PC-3 (cell line): ENCODE measurements at places on chromosomes 4 and X. TPM values are rescaled to one million over a fixed set of nuclear protein-coding genes. Genes with fewer than 3 reads are reported as not detected.

DNA sequence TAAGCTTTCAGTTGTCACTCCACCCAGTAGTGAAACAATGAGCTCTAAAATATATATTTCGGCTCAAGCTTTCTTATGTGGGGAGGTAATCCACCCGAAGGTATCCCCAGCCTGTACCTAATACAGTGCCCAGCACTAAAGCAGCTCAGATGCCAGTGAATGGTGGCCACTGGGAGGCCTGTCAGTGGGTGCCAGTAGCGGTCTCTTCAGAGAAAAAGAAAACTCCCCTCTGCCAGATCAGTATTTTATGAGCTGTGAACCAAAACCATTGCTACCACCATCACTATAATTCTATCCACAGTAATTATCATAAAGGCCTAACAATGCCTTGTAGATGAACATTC is 835 bp upstream of the NFKB1 start:
- no peaks in the 10 kb centered on the region for H3K36me3 ChIP-seq
- H3K4me3 ChIP-seq: peak overlapping the region; percentile 64
- no peak for DNase-seq

GRCh38 chrX:121666171-121666570 is 618.8 kb downstream of the GLUD2 start:
- H3K4me3 ChIP-seq: no peak overlapping the region
- no peaks in the 10 kb centered on the region for H3K27me3 ChIP-seq
- H3K27ac ChIP-seq: no peak overlapping the region
- no peaks in the 10 kb centered on the region for H3K36me3 ChIP-seq

ASB12 gene
- not detected in 2 replicates for total RNA-seq

HADH gene
- total RNA-seq: 10.8 and 17.5 TPM in 2 replicates

DNA sequence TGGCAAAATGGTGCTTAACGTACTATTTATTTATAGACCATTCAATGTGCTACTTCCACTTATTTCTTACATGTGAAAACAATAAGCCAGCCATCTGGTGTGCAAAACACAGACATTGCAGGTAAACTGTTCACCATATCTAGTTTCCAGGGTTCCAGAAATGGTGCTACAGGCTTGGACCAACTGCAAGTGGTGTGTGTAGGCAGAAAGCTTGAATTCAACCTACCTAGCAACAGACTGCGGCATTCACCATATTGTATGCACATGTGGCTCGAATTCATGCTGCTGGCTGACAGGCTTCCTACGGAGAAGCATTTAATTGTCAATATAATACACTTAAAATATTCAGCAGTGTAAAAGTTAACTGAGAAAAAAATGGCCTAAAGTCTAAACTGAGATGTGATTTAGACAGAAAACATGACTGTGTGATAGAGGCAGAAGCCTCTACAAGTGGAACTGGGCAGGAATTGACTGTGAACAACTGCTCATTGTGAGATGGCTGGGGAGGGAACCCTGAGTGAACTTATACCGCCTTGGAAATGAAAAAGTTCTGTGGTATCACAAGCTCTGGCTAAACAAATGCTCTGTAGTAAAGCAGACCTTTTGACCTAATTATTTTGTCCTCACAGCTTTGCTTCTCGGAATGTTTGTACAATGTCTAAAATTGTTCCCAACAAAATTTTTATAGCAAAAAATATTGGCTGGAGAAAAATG is 434.7 kb downstream of the GRIA2 start:
- H3K4me1 ChIP-seq: no peaks in the 10 kb centered on the region
- H3K4me3 ChIP-seq: no peak overlapping the region
- H3K27me3 ChIP-seq: no peaks in the 10 kb centered on the region
- H3K36me3 ChIP-seq: no peaks in the 10 kb centered on the region
- no peak overlapping the region for H3K27ac ChIP-seq

DNA sequence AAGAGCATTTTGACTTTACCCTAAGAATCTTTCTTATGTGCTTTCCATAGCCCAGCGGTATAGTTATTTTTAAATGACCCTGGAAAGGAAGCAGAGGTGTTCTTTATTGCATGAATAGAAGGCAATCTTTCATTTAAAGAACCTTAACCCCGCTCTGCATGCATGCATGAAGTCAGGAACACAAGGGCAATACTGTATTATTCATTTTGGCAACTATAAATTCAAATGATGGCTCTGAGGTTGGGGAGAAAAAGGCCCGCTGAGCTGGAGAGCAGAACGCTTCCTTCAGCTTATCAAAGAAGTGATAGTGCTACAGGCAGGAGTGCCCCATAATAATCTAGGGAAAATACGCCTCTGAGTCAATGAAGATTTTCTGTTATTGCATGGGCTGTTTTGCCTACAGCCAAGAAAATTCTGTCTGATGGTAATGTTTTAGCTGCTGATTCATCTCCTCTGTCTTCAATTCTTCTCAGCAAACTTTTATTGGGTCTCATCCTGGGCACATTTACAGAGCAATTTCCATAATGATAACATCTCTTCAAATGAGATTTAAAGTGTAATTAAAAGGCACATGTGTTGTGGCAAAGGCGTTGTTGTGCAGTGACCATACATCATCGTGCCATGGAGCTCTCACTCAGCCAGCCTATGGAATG is 452.2 kb upstream of the FTHL17 start:
- H3K4me3 ChIP-seq: no peak overlapping the region
- DNase-seq: no peak
- no peaks in the 10 kb centered on the region for H3K4me1 ChIP-seq
- no peaks in the 10 kb centered on the region for H3K36me3 ChIP-seq
- H3K27me3 ChIP-seq: no peaks in the 10 kb centered on the region
- no peak overlapping the region for H3K27ac ChIP-seq

- peaks cover 13% of the 10 kb centered on the region for H3K4me1 ChIP-seq
- no peak overlapping the region for H3K4me3 ChIP-seq
- no peak for DNase-seq
- H3K36me3 ChIP-seq: no peaks in the 10 kb centered on the region
- H3K27ac ChIP-seq: no peak overlapping the region
Measured at GRCh38 chrX:11337292-11338009, 44.2 kb downstream of the AMELX start.

DNA sequence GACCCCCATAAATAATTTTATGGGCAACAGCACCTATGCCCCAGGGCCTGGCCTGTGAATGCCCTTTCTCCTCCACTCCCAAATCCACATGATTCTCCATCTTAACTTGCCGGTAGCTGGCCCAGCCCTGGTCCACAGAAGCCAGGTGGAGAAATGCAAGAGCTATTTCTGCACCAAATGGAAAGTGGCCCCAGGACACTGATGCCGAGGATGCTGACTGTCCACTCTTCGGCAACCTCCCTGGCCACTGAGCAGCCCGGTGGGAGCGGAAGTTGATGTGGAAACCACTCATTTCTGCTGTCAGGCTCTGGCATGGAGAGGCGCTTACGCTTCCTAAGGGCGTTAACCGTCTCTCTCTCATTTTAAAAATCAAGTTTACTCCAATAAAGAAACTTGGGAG is 58.8 kb downstream of the JAKMIP1 start:
- H3K4me3 ChIP-seq: no peak overlapping the region
- no peaks in the 10 kb centered on the region for H3K4me1 ChIP-seq
- H3K27ac ChIP-seq: no peak overlapping the region
- no peak for DNase-seq

- no peaks in the 10 kb centered on the region for H3K27me3 ChIP-seq
- DNase-seq: no peak
- H3K4me3 ChIP-seq: no peak overlapping the region
Measured at GRCh38 chrX:150547375-150548115, 20.9 kb upstream of the MTM1 start.

ENPP6 gene
- not detected in 2 replicates for total RNA-seq

DCTD gene
- total RNA-seq: 58.1 and 62.3 TPM in 2 replicates

EFHC2 gene
- 0.29 and 0.40 TPM in 2 replicates for total RNA-seq

GRCh38 chrX:8364369-8365141 is 100.1 kb upstream of the VCX3B start:
- no peak overlapping the region for H3K27ac ChIP-seq
- no peaks in the 10 kb centered on the region for H3K27me3 ChIP-seq
- H3K4me1 ChIP-seq: no peaks in the 10 kb centered on the region
- no peaks in the 10 kb centered on the region for H3K36me3 ChIP-seq
- no peak overlapping the region for H3K4me3 ChIP-seq
- peak; percentile 63 for DNase-seq

GRCh38 chr4:20313237-20314030 is 61.7 kb downstream of the SLIT2 start:
- no peaks in the 10 kb centered on the region for H3K4me1 ChIP-seq
- no peaks in the 10 kb centered on the region for H3K27me3 ChIP-seq
- DNase-seq: no peak
- H3K27ac ChIP-seq: no peak overlapping the region
- no peaks in the 10 kb centered on the region for H3K36me3 ChIP-seq
- H3K4me3 ChIP-seq: no peak overlapping the region

DNA sequence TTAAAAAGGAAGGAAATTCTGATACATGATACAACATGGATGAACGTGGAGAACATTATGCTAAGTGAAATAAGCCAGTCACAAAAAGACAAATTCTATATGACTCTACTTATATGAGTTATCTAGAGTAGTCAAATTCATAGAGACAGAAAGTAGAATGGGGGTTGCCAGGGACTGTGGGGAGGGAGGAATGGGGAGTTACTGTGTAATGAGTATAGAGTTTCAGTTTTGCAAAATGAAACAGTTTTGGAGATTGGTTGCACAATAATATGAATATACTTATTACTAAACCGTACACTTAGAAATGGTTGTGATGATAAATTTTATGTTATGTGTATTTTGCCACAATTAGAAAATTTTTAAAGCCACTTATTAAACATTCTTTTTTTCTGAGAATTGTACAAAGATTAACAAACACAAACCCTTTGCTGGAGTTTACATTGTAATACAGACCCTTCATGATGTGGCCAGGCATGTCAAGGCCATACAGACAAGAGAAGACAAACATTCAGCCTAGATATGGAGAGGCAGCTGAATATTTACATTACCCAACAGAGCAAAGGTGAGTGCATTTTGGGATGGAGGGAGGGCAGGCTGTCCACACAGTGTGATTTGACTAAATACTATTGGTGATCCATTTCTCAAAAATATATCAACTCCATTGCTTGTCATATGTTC is 21.2 kb upstream of the GPC3 start:
- no peaks in the 10 kb centered on the region for H3K36me3 ChIP-seq
- H3K4me3 ChIP-seq: no peak overlapping the region
- H3K4me1 ChIP-seq: no peaks in the 10 kb centered on the region
- DNase-seq: no peak

GRCh38 chr4:24013668-24014422 is 124.0 kb upstream of the PPARGC1A start:
- no peak overlapping the region for H3K27ac ChIP-seq
- no peaks in the 10 kb centered on the region for H3K4me1 ChIP-seq
- no peak overlapping the region for H3K4me3 ChIP-seq
- DNase-seq: no peak
- peaks cover 2% of the 10 kb centered on the region; the same call in 1 of the 2 replicates for H3K27me3 ChIP-seq
- no peaks in the 10 kb centered on the region for H3K36me3 ChIP-seq

MAGEA1 gene
- total RNA-seq: 0.07 TPM in 1 of 2 replicates, not detected in the other

FGFBP1 gene
- 80.5 and 133 TPM in 2 replicates for total RNA-seq

VEGFD gene
- not detected in 2 replicates for total RNA-seq

DNA sequence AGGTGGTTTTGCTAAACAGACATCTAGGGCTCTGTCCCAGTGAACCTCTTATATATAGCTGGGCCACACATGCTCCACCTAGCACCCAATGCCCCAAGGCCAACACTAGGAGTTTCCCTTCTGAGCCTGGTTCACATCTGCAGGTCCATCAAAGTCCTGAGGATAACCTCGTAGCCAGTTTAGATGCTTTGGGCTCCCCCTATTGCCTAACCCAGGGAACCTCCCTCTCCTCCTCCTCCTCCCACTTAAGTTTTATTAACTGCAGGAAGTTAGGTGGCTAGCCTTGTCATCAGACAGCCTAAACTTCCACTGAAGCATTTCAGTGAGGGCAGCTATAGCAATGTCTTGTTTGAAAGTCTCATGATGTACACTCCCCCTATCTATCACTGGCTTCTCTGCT is 88.0 kb downstream of the GUCY2F start:
- DNase-seq: peak; percentile 19
- no peaks in the 10 kb centered on the region for H3K4me1 ChIP-seq
- H3K4me3 ChIP-seq: no peak overlapping the region
- no peaks in the 10 kb centered on the region for H3K36me3 ChIP-seq
- no peak overlapping the region for H3K27ac ChIP-seq
- H3K27me3 ChIP-seq: peaks cover under 1% of the 10 kb centered on the region; the same call in 1 of the 2 replicates

DNA sequence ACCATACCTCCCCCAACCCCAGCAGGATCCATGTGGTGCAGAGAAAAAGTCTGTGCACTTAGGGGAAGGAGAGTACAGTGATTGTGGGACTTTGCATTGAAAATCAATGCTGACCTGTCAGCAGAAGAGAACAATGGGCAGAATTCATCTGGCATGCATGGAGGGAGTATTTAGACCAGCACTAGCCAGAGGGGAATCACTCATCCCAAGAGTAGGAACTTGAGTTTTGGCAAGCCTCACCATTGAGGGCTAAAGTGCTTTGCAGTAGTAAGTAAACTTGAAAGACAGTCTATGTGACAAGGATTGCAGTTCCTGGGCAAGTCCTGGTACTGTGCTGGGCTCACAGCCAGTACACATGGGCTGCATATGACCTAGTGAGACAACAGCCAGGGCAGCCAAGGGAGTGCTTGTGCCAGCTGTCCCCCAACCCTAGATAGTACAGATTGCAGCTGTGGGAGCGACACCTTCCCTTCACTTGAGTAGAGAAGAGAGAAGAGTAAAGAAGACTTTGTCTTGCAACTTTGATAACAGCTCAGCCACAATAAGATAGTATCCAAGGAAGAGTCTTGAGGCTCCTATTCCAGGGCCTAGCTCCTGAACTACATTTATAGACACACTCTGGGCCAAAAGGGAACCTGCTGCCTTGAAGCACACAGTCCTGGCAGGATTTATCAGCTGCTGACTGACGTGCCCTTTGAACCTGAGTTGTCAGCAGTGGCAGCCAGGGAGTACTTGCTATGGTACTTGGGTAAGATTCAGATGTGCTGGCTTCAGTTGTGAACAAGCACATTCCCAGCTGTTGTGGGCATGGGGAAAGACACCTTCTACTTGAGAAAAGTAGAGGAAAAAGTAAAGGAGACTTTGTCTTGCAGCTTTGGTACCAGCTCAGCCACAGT is 48.7 kb downstream of the HDX start:
- H3K4me3 ChIP-seq: no peak overlapping the region
- DNase-seq: peak; percentile 38
- no peaks in the 10 kb centered on the region for H3K4me1 ChIP-seq

GCNA gene
- 1.6 and 2.9 TPM in 2 replicates for total RNA-seq

DNA sequence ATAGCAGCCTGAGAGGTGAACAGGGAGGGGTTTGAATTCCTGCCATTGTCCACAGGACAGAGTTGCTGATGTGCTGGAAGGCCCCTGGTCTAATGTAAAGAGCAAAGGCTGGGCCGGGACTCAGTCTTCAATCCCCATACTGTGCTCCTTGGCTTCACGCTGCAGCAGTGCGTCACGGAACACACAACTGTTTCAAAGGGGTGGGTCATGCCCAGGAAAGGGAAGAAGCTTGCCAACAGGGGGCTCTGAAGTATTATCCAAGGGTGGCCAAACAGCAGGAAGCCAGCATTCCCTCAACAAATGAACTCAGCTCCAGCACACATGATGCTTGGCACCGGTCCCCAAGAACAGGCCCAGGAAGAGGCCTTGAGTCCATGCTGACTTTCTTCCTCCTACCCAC is 122.5 kb downstream of the NFKB1 start:
- peak; percentile 40 for DNase-seq
- no peaks in the 10 kb centered on the region for H3K27me3 ChIP-seq
- peaks cover 44% of the 10 kb centered on the region for H3K4me1 ChIP-seq
- H3K4me3 ChIP-seq: no peak overlapping the region
- H3K36me3 ChIP-seq: no peaks in the 10 kb centered on the region
- no peak overlapping the region for H3K27ac ChIP-seq
